ENCODE measurements at places on chromosomes 1 and 21.
A peak's percentile ranks its signal among the peaks of the same experiment; 100 is the strongest.

DNA sequence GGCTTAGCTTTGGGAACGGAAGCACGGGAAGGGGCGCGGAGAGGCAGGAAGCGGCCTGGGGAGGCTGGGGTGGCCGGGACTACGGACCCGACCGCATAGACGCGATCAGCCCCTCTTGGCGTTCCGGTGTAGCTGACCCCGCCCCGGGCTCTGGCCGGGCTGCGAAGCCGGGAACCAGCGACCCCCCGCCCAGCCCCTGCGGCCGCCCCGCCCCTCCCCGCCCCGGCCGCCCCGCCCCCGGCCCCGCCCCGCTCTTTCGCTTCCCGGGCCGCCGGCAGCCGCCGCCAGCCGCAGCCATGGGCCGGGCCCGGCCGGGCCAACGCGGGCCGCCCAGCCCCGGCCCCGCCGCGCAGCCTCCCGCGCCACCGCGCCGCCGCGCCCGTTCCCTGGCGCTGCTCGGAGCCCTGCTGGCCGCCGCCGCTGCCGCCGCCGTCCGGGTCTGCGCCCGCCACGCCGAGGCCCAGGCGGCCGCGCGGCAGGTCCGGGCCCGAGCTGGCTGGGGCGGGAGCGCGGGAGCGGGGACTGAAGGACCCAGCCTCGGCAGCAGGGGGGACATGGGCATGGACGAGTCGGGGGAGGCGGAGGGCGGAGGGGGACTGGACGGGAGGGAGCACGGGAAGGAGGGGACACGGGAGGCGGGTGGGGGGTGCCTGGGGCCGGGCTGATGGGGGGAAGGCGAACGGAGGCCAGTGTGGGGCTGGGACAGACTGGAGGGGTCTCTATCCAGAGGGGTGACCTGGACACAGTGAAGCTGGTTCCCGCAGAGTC lies at the start of gene SELENON:
TSS of gene SELENON (plus strand) at position 259 of the 768 bp plus-strand sequence. CDS start at position 297, 38 bp downstream.
- H3K27ac ChIP-seq = peak within 1 kb of the TSS; percentile 78
- H3K4me1 ChIP-seq = peaks cover 7% of the 10 kb centered on the region
- H3K36me3 ChIP-seq = no peaks in the 10 kb centered on the region
- peak; percentile 54 for DNase-seq
- H3K4me3 ChIP-seq = peak within 1 kb of the TSS; percentile 28

DNA sequence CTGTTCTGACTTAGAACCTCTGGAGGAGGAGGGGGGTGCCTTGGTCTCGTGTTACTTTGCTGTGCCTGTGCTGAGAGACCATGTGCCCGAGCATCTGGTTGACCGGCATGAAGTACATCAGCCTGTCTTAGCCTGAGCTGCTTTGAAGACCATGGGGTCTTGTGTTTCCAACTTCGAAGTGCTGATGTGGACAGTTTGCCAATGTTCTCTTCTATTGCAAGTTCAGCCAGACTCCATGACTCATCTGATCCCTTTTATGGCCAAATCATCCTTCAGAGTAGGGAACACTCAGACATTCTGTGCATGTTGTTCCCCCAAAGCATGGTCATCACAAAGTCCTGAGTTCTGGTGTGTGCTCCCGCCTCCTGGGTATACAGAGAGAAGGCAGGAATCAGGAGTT lies 6.0 kb upstream of the PLA2G2C start:
- no peak overlapping the region for H3K4me3 ChIP-seq
- H3K27ac ChIP-seq = no peak overlapping the region
- DNase-seq = no peak

DNA sequence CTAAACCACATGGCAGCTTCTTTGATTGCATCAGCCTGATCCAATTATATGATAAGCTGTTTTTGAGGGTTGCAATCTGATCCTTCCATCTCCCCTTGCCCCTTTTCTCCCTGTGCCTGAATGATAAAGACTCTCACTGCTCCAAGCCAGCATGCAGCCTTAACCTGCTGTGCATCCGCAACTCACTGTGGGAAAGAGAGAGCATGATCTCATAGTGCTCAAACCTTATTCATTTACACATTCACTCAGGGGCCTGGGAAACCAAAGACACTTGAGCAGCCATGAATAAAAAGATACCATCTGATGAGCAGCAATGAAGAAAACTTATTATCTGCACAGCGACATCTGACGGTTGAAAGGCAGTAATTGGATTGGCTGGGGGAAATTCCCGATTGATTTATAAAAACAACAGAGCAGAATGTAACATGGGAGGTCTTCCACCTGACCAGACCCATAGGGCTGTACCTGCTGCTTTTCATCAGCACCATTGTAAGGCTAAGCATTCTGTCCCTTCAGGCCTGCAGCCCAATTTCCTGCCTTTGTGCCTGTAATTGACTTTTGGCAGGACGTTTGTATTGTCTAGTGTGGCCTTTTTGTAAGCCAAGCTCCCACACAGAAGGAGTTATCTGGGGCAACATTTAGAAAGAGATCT lies 62.5 kb downstream of the KIAA0040 start:
- H3K4me3 ChIP-seq = no peak overlapping the region
- no peaks in the 10 kb centered on the region for H3K36me3 ChIP-seq
- H3K4me1 ChIP-seq = no peaks in the 10 kb centered on the region
- DNase-seq = no peak

GRCh38 chr1:31239653-31240241 lies at the start of gene NKAIN1:
Gene NKAIN1 (minus strand): TSS chr1:31239887. CDS start chr1:31239547, 340 bp downstream.
- H3K4me1 ChIP-seq = no peaks in the 10 kb centered on the region
- H3K27me3 ChIP-seq = no peaks in the 10 kb centered on the region
- no peak within 1 kb of the TSS for H3K27ac ChIP-seq
- peak; percentile 31 for DNase-seq
- H3K36me3 ChIP-seq = no peaks in the 10 kb centered on the region

- H3K27me3 ChIP-seq = no peaks in the 10 kb centered on the region
- H3K27ac ChIP-seq = no peak overlapping the region
- no peak for DNase-seq
- no peak overlapping the region for H3K4me3 ChIP-seq
Measured at GRCh38 chr1:223038288-223039006, 104.6 kb downstream of the TLR5 start.

- H3K4me3 ChIP-seq = no peak overlapping the region
- no peaks in the 10 kb centered on the region for H3K4me1 ChIP-seq
- H3K27me3 ChIP-seq = no peaks in the 10 kb centered on the region
- H3K27ac ChIP-seq = no peak overlapping the region
Measured at GRCh38 chr1:85203573-85204171, 2.9 kb upstream of the SYDE2 start.

GRCh38 chr1:87980494-87980893 lies 651.8 kb downstream of the LMO4 start:
- no peak for DNase-seq
- H3K4me3 ChIP-seq = no peak overlapping the region
- no peaks in the 10 kb centered on the region for H3K27me3 ChIP-seq
- no peak overlapping the region for H3K27ac ChIP-seq
- H3K4me1 ChIP-seq = no peaks in the 10 kb centered on the region
- H3K36me3 ChIP-seq = no peaks in the 10 kb centered on the region

GRCh38 chr1:151936653-151937052 lies 27.3 kb upstream of the THEM4 start:
- no peak overlapping the region for H3K4me3 ChIP-seq
- no peak for DNase-seq
- H3K4me1 ChIP-seq = peaks cover 5% of the 10 kb centered on the region

- peaks cover 5% of the 10 kb centered on the region for H3K4me1 ChIP-seq
- no peak overlapping the region for H3K4me3 ChIP-seq
- H3K27ac ChIP-seq = no peak overlapping the region
- H3K27me3 ChIP-seq = no peaks in the 10 kb centered on the region
- DNase-seq = no peak
- no peaks in the 10 kb centered on the region for H3K36me3 ChIP-seq
Measured at GRCh38 chr1:32398401-32398800, 4.2 kb upstream of the BSDC1 start.

DNA sequence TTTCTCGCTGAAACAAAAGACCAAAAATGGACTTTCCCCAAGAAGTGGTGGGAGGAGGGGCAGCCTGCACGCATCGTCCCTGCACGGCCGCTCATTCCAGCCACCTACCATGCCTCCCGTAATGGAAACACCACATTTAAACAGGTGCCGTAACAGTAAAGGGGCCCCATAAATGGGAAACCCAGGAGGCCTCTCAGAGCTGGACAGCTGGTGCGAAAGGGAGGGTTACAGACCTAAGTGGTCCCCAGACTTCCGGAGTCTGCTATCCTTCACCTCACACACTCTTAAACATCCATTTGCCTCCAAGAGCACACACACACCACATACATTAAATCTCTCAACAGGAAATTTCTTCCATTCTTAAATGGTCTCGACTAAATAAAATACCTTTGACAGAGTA lies 120.7 kb upstream of the SOD1 start:
- H3K27me3 ChIP-seq = no peaks in the 10 kb centered on the region
- no peak overlapping the region for H3K27ac ChIP-seq
- no peak for DNase-seq
- H3K4me1 ChIP-seq = no peaks in the 10 kb centered on the region
- H3K4me3 ChIP-seq = no peak overlapping the region

- no peak for DNase-seq
- H3K36me3 ChIP-seq = no peaks in the 10 kb centered on the region
- no peak overlapping the region for H3K27ac ChIP-seq
- no peaks in the 10 kb centered on the region for H3K4me1 ChIP-seq
Measured at GRCh38 chr1:243291292-243291691, 35.5 kb downstream of the SDCCAG8 start.

Measured in pancreas (tissue), 10 donors.